ENCODE measurements at places on chromosomes 16 and 17.

DNA sequence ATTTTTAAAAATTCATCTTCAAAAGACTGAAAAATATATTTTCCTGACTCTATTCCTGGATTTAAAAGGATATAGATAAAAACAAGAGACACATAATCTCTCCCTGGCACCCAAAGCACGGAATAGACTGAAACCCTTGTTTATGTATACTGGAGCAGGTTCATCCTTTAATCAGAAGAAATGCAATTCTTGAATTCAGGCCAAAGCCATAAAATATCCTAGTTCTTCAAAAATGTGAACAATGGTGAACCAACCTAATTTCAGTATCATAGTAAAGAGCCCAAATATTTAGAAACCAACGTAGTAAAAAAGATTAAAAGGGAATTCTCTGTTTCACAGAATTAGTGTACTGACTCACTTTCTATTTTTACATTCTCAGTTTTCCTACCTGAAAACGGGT is 188.5 kb upstream of the C17orf78 start:
- DNase-seq, result no peak

DNA sequence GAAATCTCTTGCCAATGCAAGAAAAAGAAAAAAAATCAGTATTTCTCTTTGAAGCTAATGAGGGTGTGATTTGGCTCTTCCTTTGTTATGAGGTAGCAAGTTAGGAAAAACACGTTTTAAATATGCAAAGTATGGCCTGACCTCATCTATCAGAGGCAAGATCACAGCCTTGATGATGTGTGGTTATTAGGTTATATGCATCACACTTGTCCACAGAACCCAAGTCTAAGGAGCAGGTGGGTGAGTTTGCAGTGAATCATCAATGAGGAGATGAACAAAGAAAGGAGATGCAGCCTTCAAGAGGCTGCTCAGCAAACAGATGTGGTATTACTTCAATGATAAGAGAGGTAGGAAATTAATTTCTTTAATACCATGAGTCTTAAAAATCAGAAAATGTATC is 594.8 kb upstream of the CDH5 start:
- no peak for DNase-seq

GRCh38 chr16:31537362-31538242 is 9.9 kb downstream of the AHSP start:
- no peak for DNase-seq

DNA sequence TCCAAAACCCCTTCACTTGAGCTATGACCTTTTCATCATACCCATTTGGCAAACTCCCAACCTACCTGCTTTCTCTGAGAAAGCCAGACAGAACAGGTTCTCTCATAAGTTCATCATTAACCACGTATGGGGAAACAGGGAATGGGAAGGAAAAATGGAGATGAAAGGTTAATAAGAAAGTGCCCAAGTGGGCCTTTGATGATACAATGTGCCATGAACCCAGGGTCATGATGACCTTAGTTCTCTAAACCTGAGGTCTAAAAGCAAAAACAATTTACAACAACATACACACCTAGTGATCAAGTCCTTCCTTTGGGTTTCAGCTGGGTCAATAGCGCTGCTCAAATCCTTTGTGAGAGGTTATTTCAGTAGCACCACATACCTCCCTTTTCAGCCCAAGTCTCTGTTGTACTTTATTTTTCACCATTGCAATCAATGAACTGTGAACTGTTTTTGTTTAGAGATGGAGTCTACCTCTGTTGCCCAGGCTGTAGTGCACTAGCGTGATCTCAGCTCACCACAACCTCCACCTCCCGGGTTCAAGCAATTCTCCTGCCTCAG is 14.5 kb upstream of the RANGRF start:
- no peak for DNase-seq

- no peak for DNase-seq
These were observed 885 bp upstream of the SLC35B1 start for GRCh38 chr17:49708515-49709183.

DNA sequence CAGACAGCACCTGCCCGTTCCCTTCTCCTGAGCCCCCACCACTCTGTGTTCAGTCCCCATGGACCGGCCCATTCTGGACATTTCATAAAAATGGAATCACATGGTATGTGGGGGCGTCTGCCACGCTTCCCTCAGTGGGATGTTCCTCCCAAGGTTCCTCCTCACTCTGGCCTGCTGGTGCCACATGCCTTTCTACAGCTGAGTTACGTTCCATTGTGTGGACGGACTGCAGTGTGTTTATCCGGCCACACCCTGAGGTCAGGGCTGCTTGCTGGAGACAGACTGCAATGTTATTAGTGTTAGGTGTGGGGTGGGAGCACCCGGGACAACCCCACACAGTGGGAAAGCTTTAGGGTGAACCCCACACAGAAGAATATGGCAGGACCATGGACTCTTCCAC is 5.9 kb upstream of the AATK start:
- DNase-seq, result no peak

GRCh38 chr17:4195306-4195705 is 52.3 kb downstream of the CYB5D2 start:
- no peak for DNase-seq

- no peak for DNase-seq
These were observed 24.4 kb upstream of the SMG1 start for GRCh38 chr16:18950469-18951185.

DNA sequence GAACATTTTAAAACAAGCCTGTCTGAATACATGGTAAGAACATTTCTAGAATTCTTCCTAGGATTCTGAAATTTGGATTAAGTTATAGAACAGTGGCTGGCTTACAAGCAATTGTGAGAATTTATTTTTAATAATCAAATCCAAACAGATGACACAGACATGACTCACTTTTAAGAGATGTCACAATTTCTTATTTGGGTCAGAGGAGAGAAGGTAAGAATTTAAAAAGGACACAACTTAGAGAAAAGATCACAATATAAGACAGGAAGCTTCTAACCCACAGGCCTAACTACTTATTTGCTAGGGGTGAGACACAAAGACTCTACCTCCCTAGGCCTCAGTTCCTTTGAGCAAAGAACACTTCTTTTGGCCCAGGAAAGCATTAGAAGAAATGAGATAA is 32.7 kb downstream of the ZZEF1 start:
- DNase-seq, result no peak

GRCh38 chr17:68089881-68090280 is 54.3 kb downstream of the KPNA2 start:
- DNase-seq, result peak; percentile 39

DNA sequence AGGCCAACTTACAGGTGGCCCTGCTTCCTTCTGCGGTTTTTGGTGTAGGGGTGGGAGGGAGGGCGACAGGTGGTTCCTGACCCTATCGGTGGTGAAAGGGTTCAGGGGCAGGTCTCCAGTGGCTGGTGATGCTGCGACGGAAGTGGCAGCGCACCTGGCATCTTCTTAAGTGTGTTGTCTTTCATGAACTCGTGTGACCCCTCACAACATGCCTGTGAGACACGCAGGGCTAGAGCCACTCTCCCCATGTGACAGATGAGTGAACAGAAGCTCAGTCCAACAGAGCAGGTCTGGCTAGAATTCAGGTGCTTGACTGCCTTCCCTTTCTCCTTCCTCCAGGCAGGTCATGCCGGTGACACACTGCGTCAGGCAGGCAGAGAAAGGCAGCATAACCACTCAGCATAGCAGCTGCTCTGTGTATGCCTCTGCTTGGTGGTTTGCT is 8.0 kb downstream of the TNFAIP1 start:
- no peak for DNase-seq

Measured in GM13976 (cell line).